ENCODE measurements at places on chromosomes 5 and 9.

DNA sequence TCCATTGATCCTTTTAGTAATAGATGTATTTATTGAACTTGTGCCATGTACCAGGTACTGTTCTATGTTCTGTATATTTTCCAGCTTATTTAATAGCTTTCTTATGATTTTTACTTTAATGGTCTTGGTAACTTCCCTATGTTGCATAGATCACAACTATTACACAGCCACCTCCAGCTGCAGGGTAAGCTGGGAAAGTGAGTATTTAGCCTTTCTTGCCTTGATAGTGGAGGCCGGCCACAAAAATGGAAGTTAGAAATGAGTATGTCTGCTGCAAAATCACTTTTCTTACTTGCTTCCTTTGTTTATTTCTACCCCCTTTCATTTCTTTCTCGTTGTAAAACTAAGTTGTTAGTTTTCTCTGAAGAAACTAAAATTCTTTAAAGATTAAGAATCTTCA is 43.1 kb upstream of the ANKDD1B start:
- ATAC-seq, result no peak

DNA sequence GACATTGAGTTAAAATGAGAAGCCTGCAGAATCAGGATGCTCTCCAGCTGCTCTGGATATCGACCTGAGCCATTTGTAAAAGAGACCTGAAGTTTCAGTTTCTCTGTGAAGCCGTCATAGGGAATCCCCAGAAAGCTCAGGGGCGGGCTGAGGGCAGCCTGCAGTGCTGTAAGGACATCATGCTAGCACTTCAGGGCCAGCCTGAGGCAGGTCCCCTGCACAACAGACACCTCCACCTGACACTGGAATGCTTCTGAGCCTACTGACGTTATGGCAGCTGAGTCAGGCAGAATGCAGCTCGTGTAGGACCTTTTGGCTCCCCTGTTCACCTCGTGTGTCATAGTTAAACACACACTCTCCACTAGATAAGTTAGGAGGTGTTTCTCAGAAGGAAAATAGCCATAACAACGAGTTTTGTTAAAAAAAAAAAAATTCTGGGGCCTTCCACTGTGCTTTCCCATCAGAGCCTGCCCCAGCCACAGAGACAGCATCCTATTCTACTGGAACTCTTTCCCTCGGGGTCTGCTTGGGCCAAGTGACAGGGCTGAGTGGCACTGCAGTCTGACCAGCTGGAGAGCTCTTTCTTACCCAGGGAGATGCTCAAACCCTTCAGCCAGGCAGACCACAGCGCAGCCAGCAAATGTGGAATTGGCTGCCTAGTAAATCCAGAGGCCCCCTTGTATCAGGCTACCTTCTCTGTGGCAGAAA is 354.9 kb downstream of the DIRAS2 start:
- ATAC-seq, result no peak

GRCh38 chr9:107894572-107895261 is 405.1 kb upstream of the KLF4 start:
- no peak for ATAC-seq

- ATAC-seq, result no peak
These were observed 101.2 kb downstream of the MSX2 start for GRCh38 chr5:174825587-174825986.
